ENCODE measurements at places on chromosomes 4 and X.

DNA sequence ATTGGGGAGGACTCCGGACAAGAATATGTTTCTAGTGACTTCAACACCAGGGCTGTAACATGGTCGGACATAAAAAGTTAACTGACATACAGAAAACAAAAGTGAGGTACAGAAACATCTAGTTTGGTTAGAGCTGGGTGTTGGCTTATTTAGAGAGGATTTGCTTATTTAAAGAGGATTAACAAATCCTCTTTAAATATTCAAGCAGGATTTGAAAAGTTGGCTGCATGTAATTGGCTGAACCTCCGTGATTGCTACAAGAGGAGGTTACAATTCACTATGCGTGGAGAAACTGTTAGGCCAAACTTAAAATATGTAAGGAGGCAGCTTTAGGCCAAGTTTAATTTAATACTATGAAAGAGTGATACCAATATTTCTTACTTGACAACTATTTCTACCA lies 2707.4 kb downstream of the ARAP2 start:
- DNase-seq = no peak

DNA sequence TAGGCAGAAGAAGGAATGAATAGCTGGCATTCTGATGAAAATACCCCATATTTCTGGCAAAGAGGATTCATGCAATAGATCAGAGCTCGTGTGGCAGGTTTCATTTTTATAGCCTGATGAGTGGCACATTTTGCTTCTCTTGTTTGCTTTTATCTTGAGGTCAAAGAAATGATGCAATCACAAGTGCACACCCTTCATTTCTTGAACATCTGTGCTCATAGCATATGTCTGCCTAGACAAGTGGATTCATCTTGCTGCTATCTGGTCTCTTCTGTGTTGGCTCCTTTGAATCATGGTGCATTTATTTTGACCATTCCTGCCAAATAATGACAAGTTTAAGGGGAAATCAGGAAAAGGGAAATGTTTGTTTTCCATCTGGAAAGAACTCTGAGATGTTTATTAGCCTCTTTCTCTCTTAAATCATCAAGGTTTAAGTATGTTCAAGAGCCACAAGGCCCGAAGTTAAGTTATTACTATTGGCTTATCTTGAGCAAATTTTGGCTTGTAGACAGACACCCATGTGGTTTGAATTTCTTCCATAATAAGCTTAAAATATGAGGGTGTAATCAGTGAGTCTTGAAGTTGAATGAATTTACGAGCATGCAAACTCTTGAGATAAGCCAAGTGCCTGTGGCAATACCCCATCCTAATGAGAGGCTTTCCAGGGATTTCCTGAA lies 59.3 kb upstream of the HS3ST1 start:
- no peak for DNase-seq

DNA sequence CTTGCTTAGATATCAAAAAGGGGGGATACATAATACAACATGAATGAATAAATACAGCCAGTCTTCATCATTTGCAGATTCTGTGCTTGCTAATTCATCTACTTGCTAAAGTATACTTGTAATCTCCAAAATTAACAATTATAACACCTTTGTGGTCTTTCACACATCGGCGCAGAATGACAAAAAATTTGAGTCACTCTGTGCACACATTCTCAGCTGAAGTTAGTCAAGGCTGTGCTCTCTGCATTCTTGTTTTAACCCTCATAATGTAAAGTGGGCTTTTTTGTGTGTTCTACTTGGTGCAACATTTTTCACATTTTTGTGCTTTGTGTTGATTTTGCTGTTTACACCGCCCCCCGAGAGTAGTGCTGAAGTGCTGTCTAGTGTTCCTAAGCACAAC lies 65.8 kb upstream of the GPRIN3 start:
- no peak for DNase-seq

GRCh38 chrX:138794246-138794645 lies 82.7 kb upstream of the FGF13 start:
- no peak for DNase-seq

- DNase-seq = no peak
Observed at GRCh38 chr4:5517372-5517771, 191.0 kb downstream of the EVC2 start.

DNA sequence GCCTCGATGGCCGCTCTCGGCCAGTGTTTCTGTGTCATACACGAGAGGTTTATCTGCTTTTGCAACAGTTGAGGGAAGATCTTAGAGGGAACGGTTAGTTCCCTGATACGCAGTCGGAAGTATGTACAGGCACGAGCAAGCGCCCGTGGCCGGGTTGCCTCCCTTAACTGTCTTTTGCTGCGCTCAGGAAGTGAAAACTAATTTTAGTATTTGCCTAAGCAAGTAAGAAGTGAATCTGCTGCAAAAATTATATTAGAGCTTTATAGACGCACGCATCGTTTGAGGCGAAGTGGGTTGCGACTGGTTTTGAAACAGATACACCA lies 695 bp downstream of the MTM1 start:
- DNase-seq = peak; percentile 67

DNA sequence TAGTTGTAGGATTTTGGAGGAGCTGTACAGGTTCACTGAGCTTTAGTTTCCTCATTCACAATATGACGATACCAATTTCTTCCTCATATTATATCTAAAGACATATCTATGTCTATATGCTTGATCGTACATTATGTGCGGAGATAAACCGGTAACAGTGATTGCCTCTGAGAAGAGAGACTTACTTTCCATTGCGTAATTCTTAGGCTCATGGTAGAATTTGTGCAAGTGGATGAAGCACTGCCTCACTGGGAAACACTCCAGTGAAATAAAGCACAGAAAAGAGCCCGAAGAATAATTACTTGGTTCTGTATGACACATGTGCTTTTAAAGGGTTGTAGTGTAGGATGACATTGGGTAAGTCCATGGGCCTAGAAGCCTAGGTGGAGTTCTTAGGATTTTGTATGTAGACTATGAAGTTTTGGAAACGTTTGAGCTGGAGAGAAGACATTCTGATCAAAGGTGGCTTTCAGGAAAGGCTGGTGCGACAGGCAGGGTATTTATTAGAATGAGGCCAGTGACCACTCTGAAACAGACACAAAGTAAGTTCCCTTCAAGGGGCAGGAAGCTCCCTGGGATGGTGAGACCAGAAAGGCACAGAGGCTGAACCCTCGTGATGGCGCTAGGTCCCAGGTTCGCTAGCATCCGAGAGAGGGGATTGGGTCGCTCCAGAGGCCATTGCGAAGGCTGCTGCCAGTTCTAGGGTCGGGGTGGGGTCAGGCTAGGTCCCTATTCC lies 649 bp upstream of the VBP1 start:
- no peak for DNase-seq

DNA sequence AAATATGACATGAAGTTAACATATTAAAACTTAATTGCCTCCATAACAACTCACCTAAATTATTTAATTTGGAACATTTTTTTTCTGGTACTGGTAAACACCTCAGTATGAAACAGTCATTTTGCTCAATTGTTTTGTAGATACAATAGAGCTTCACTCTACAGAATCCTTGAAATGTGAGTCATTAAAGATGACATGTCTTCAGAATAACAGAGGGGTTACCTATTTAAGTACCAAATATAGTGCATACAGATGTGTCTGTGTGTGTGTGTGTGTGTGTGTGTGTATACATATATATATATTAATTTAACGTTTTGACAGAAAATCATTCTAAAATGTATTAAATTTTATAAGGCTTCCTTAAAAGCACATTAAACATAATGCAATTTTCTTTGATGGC lies 297.6 kb downstream of the INPP4B start:
- no peak for DNase-seq

- no peak for DNase-seq
Observed at GRCh38 chr4:150176547-150176946, 98.3 kb downstream of the DCLK2 start.

DNA sequence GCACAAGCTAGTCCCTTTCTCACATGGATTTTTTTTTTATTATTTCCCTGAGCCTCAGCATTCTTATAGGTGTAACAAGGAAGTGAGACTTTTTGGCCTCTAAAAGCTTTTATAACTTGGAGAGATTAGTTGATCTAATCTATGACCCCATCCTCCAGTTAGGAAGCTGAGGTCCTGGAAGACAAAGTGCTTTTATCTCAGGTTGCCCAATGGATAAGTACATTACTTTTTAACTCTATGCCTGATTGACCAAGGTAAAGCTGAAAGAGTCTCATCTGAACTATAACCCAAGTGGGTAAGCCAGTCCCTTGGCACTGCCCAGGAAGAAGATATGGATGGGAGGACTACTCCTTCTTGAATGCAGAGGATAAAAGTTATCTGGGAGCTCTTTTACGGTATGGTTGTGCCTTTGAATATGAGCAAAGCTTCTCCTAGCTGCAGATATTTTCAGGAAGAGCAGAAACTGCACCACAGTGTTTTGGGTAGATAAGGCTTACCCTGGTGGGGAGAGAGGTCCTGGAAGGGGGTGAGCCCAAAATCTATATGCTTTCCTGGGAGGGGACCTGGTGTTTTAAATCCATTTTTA lies 40.2 kb downstream of the VSIG4 start:
- DNase-seq = no peak

GRCh38 chrX:32533848-32534247 lies 677.5 kb downstream of the DMD start:
- no peak for DNase-seq

- DNase-seq = no peak
Observed at GRCh38 chrX:27976284-27976683, 5.0 kb downstream of the DCAF8L1 start.

DNA sequence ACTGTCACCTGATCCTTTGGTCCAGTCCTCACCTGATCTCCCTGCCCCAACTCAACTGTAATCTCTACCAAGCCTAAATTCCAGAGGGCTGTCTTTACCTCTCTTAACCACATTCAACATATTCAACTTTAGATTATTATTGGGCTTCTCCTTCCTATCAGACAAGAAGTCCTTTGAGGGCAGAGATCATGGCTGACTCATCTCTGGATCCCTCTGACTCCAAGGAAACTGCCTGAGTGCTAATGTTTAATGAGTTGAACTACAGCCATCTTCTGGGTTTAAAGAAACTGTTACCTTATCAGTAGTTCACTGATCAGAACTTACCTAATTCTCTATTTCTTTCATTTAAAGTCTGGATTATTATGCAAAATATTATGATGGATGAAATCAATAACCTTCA lies 135.7 kb downstream of the GPC3 start:
- DNase-seq = no peak

GRCh38 chr4:73589887-73590801 lies 30.1 kb downstream of the RASSF6 start:
- no peak for DNase-seq

DNA sequence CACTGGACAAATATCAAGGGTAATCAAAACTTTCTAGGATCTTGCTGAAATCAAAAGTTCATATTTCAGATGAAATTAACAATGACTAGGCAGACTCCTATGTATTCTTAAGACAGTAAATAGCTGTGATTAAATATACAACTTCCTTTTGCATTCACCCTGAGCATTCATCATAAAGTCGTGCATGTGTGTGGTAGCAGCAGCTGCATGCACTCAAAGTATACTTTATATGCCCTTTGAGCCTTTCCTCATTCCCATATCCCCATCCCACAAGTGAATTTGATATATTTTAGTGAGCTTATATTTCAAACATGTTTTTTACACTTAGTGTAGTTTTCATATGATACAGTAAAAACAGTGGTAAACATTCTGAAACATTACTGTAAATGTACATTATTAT lies 959.0 kb downstream of the C4orf33 start:
- no peak for DNase-seq

DNA sequence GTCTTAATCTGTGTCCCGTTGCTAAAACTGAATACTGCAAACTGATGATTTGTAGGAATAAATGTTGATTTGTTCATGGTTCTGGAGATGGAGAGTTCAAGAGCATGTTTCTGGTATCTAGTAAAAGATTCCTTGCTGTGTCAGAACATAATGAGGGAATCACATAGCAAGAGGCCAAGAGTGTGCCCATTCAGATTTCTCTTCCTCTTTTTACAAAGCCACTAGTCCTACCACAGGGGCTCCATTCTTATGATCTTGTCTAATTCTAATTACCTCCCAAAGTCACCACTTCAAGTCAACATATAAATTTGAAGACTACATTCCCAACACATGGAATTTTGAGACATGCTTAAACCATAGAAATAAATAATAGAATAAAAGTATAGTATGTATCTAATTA lies 608.8 kb upstream of the EPHA5 start:
- no peak for DNase-seq

DNA sequence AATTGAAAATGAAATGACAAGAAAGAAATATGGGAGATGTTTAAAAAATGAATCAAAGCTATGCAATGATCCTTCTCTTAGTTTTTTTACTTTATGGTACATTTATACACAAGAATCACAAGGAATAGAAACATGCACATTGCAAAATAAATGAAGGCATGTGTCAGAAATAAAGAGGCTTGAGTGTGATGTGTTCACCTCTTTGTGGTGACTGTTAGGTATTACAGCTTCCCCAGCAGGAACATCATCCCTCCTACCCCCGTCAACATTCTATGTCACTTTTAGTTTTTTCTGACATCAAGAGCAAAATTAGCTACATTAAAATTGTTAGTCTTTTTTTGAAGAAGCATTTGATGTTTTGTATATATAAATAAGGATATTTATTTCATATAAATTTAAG lies 214.8 kb downstream of the SLC4A4 start:
- DNase-seq = no peak

DNA sequence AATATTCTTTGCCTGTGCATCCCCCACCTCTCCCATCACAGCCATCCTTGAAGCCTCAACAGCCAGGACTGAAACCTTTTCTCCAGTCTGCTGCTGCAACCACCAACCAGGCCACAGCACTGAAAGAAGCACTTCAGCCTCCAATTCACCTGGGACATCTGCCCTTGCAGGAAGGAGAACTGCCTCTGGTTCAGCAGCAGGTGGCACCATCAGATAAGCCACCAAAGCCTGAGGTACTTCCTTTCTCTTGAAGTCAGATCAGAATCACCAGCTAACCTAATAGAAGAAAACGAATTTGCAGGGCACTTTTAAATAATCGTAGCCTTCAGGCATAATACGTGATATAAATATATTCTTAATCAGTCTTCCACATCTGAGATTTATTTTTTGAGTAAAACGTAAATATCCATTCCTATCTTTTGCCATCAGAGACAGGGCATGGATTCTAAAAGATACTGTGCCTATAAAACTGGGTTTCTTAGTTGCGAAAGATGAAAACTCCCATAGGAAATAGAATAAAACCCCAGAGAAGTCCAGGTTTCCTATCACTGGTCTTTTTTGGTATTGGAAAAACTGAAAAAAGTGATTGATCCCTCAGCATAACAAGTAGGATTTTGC lies 9.5 kb downstream of the AMBN start:
- DNase-seq = peak; percentile 79

DNA sequence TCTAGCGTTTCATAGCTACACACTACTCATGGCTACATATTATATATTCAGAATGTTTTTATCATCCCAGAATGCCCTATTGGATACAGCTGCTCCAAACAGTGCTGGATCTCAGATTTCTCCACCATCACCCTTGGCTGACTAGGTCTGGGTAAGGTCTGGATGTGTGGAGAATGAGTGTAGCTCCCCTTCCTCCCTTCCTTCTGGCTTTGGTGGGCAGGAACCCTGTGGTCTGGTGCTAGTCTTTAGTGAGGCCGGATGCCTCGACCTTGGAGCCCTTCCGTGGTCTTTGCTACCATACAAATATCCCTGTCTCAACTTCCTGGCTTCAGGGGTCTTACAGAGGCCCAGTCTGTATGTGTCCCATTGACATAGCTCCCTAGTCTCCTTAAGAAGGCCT lies 52.1 kb upstream of the KDR start:
- no peak for DNase-seq

GRCh38 chr4:129278868-129279267 lies 182.9 kb downstream of the C4orf33 start:
- no peak for DNase-seq

GRCh38 chr4:166957451-166957850 lies 276.8 kb downstream of the SPOCK3 start:
- DNase-seq = no peak

Measured in activated CD4-positive, alpha-beta T cell treated with anti-CD3 and anti-CD28 coated beads for 36 hours (primary cell).